HT-29 (cell line): ENCODE measurements at places on chromosomes 2 and 18. TPM values are rescaled to one million over a fixed set of nuclear protein-coding genes. Genes with fewer than 3 reads are reported as not detected.

The SLC11A1 gene
- total RNA-seq, result 0.33 and 0.86 TPM in 2 replicates

The HOXD13 gene
- 1.4 and 1.5 TPM in 2 replicates for total RNA-seq

The EFR3B gene
- total RNA-seq, result 0.05 and 0.21 TPM in 2 replicates

The RSAD2 gene
- total RNA-seq, result 0.78 and 1.6 TPM in 2 replicates

The ICOS gene
- total RNA-seq, result not detected in 2 replicates

The CYP27A1 gene
- total RNA-seq, result 1.4 and 2.4 TPM in 2 replicates

The HTR2B gene
- not detected in 2 replicates for total RNA-seq

The NYAP2 gene
- total RNA-seq, result 0.05 TPM in 1 of 2 replicates, not detected in the other

The ABCB11 gene
- 0.08 TPM in 1 of 2 replicates, not detected in the other for total RNA-seq

The CYTIP gene
- 0.08 TPM in 1 of 2 replicates, not detected in the other for total RNA-seq

The ATP6V1B1 gene
- 32.8 and 43.9 TPM in 2 replicates for total RNA-seq

The CNTNAP5 gene
- not detected in 2 replicates for total RNA-seq

The IL18RAP gene
- not detected in 2 replicates for total RNA-seq

The ASB18 gene
- total RNA-seq, result not detected in 2 replicates

The ACMSD gene
- total RNA-seq, result not detected in 2 replicates

The CCBE1 gene
- total RNA-seq, result not detected in 2 replicates

The ARHGEF4 gene
- total RNA-seq, result 0.13 and 0.15 TPM in 2 replicates

The CBLN2 gene
- total RNA-seq, result not detected in 2 replicates

The TMEM214 gene
- total RNA-seq, result 35.6 and 42.0 TPM in 2 replicates

The CFAP65 gene
- not detected in 2 replicates for total RNA-seq

The SNORC gene
- total RNA-seq, result 2.6 and 4.9 TPM in 2 replicates

The RESP18 gene
- not detected in 2 replicates for total RNA-seq

The IL1RL1 gene
- not detected in 2 replicates for total RNA-seq

The IL37 gene
- not detected in 2 replicates for total RNA-seq

The NOSTRIN gene
- 5.1 and 5.6 TPM in 2 replicates for total RNA-seq

The GPAT2 gene
- not detected in 2 replicates for total RNA-seq

The MAP3K19 gene
- not detected in 2 replicates for total RNA-seq

The UGT1A4 gene
- 3.4 and 3.9 TPM in 2 replicates for total RNA-seq

The ASXL3 gene
- total RNA-seq, result not detected in 2 replicates

The MATN3 gene
- 0.26 and 1.0 TPM in 2 replicates for total RNA-seq

The SKA1 gene
- 7.7 and 9.4 TPM in 2 replicates for total RNA-seq

The ZFP36L2 gene
- total RNA-seq, result 19.4 and 20.5 TPM in 2 replicates

The EPC2 gene
- 9.0 and 12.0 TPM in 2 replicates for total RNA-seq

The SCYGR1 gene
- not detected in 2 replicates for total RNA-seq

The UGT1A6 gene
- 18.3 and 24.2 TPM in 2 replicates for total RNA-seq

The BOLL gene
- total RNA-seq, result not detected in 2 replicates

The TM4SF20 gene
- total RNA-seq, result 0.36 TPM in 1 of 2 replicates, not detected in the other
